Activated T-helper 1 cell treated with anti-CD3 and anti-CD28 coated beads, Interleukin-2, amount 50 U/mL, for 16 hours (primary cell): ENCODE measurements at places on chromosomes 6 and 20.

- no peak for DNase-seq
Measured at GRCh38 chr6:43331891-43332290, 23.3 kb upstream of the CRIP3 start.

DNA sequence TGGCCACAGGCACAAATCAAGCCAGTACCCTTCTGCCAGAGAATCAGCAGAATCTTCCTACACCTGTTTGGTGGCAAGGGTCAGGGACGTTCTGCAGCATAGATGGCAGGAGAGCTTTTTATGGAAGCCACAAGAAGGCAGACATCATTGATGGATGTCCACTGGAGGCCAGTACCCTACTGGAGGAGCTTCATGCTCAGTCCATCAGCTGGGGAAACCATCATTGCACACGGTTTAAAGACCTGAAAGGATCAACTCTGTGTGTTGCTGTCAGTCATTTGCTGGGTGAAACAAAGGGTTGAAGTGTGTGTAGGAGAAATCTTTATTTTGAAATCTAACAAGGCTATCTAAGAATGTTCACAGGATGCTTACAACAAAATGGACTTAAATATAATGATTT, 158.9 kb upstream of the SASH1 start:
- no peak for DNase-seq

DNA sequence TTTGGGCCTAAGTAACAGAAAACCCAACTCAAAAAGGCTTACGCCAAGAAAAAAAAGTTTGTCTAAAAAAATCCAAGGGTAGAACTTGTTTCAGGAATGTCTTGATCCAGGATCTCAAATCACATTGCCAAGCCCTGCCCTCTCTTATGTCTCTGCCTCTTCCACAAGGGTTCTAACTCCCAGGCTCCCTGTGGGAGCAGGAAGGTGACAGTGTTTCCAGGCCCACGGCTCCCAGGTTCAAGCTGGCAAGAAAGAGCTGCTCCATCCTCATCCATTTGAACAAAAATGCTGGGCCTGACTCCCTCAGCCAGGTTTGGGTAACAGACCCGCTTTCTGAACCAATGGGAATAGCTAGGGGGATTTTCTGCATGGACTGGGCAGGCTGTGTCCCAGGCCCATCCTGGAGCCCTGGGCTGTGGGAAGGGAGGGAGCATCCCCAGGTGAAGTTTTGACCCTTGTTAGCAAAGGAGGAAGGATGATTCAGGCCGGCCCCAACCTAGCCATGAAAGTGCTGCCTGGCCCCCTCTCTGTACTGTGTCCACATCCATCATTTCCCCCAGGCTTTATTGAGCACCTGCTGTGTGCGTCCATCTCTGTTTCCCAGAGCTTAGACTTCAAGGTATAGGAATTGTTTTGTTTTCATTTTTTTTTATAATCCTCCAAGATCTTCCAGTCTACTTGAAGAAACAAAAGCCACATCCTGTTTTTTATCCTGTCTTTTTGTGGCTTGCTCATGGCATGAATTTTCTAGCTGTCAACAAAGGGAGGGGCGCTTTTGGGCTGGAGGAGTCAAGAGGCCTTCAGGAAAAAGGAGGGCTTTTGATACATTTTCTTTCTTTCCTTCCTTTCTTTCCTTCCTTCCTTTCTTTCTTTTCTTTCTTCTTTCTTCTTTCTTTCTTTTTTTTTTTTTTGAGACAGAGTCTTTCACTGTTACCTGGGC, 159.8 kb downstream of the TFAP2C start:
- DNase-seq: no peak

DNA sequence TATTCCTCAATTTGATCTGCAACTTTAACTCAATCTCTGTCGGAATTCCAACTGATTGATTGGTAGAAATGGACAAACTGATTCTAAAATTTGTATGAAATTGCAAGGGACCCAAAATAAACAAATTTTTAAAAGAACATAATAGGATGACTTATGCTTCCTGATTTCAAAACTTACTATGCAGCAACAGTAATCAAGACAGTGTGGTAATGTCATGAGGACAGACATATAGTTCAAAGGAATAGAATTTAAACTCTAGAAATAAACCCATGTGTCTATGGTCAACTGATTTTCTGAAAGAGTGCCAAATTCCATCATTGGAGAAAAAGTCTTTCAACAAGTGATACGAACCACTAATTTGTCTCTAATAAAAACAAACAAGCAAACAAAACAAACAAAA, 1320.1 kb upstream of the GJE1 start:
- no peak for DNase-seq

- DNase-seq: no peak
Measured at GRCh38 chr20:18738055-18738454, 75.5 kb upstream of the SCP2D1 start.

DNA sequence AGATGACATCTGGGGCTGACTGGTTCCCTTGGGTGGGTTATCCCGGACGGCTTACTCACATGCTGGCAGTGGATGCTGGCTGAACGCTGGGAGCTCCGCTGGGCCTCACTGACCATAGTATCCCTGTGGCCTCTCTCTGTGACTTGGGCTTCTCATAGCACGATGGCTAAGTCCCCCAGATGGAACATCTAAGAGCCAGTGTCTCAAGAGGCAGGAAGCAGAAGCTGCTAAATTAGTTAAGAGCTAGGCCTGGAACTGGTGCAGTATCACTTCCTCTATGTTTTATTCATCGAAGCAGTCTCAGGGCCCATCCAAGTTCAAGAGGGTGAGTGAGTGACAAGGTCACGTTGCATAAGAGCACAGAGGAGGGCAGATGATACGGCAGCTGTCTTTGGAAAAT, 116.5 kb upstream of the LAMP5 start:
- no peak for DNase-seq

GRCh38 chr6:40556023-40556422, 31.1 kb downstream of the LRFN2 start:
- no peak for DNase-seq

- DNase-seq: no peak
Measured at GRCh38 chr20:46914789-46915379, 20.2 kb downstream of the EYA2 start.

DNA sequence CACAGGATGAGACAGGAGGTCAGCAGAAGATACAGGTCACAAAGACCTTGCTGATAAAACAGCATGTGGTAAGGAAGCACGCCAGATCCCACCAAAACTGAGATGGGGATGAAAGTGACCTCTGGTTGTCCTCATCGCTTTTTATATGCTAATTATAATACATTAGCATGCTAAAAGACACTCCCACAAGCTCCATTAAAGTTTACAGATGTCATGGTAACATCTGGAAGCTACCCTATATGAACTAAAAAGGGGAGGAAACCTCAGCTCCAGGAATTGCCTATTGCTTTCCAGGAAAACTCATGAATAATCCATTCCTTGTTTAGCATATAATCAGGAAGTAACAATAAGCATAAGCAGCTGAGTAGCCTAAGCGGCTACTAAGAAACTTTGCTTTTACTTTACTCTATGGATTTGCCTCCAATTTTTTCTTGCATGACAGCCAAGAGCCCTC, 8.4 kb upstream of the RIN2 start:
- no peak for DNase-seq
